ENCODE measurements at places on chromosomes 5 and 9.

DNA sequence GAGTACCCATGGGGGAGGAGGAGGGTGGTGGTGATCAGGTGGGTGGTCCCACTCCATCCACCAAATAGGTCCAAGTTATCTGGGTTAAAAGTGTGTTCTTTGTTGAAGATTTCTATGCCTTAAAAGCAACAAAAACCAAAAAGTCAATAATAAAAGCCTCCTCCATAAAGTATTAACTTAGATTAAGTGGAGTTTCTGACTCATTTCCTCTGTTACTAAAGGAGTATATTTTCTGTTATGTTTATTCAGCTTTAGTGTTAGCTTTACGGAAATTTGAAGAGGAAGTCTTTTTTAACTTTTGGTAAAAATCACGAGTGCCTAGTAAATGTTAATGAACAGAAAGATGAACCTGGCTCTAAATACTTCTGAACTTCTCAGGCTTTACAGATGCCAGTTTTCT lies 17.8 kb downstream of the FBXO38 start:
- DNase-seq: peak; percentile 8

GRCh38 chr5:136675769-136676168 lies 310.4 kb upstream of the TRPC7 start:
- no peak for DNase-seq

GRCh38 chr9:83041771-83042170 lies 21.2 kb downstream of the RASEF start:
- no peak for DNase-seq

GRCh38 chr5:73822278-73822988 lies 196.4 kb downstream of the ARHGEF28 start:
- DNase-seq: peak; percentile 30

GRCh38 chr5:139848508-139849100 lies 53.0 kb downstream of the PSD2 start:
- no peak for DNase-seq

DNA sequence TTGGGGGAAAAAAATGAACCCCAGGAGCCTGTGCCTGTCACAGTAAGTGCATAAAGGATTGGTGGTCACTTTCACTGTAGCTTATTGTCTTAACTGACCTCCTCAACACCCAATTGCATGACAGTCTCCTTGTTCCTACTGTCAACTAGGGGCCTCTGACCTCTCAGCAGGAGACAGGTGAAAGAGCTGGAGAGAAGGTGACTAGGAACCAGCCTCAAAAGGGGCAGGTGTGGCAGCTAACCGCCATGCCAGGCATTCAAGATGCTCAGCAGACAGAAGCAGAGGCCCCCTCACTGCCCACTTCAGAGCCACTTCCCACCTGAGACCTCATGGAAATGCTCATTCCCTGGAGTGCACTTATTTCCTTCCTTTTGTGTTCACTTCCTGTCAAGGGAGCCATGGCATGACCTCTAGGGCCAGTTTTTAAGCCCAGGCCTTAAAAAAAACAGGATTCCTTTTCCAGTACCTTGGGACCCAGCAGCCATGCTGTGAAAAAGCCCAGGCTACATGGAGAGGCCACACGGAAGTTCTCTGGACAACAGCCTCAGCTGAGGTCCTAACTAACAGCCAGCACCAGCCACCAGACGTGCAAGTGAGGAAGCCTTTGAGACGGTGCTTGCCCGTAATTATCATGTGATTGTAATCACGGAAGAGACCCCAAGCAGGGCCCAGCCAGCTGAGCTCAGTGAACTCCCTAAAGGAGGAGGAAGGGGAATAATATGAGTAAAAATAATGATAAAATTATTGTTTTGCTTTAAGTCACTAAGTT lies 74.9 kb downstream of the NSUN2 start:
- no peak for DNase-seq

DNA sequence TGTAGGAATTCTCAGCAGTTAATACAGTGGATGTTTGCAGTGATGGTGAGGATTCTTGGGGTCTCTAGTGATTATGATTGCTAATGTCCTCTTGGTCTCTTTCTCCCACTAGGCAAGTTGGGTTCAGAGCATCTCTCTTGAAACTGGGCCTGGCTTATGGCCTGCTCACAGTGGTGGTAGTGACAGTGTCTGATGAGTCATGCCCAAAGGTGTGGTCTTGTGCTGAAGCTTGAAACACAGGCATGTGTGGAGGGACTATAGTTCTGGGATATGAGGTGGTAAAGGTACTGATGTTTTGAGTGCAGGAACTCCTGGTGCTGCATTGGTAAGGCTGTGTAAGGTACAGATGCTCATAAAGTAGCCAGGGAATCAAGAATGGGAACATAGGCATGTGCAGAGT lies 231.1 kb downstream of the FAM170A start:
- no peak for DNase-seq

DNA sequence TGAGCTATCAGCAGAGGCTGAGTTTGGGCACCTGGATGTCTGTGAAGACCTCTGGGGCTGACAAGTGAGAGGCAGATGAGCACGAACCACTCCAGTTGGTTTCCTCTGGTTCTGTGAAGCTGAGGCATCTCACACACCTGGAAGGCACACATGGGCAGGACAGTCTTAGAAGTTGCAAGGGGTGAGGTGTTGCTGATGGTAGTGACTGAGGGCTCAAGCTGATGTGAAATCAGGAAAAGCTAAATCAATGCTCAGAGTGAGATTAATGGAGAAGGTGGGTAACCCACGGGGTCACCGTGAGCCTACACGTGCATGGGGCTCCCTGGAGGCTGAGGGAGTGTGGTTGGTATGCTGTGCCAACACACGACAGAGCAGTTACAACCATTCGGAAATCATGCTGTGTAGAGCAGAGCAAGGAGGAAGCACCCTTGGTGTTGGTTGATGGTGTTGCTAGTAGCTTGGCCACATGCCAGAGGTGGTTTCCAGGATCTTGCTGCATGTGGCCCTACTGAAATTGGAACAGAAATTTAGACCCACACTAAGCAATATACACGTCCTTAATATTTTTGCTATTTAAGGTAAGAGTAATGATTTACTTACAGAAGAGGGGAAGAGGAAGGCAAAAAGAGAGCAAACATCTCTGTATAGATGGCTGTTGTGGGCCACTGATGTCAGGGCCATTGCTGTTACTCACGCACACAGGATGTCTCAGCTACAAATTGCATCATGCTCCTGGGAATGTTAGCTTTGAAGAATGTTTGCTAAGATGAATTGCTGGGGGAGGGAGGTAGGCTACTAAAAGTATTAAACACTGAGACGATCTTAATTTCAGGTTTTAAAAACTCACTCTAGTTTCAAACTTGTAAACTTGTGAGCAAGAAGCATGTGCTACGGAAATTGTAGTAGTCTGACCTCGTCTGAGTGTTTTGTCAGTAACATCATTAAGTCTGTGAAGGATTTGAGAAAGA lies 170.5 kb downstream of the ARHGEF28 start:
- peak; percentile 94 for DNase-seq

GRCh38 chr5:82754759-82755158 lies 322.4 kb downstream of the TMEM167A start:
- DNase-seq: no peak

- no peak for DNase-seq
Observed at GRCh38 chr5:179131321-179131835, 71.2 kb downstream of the ZNF354C start.

DNA sequence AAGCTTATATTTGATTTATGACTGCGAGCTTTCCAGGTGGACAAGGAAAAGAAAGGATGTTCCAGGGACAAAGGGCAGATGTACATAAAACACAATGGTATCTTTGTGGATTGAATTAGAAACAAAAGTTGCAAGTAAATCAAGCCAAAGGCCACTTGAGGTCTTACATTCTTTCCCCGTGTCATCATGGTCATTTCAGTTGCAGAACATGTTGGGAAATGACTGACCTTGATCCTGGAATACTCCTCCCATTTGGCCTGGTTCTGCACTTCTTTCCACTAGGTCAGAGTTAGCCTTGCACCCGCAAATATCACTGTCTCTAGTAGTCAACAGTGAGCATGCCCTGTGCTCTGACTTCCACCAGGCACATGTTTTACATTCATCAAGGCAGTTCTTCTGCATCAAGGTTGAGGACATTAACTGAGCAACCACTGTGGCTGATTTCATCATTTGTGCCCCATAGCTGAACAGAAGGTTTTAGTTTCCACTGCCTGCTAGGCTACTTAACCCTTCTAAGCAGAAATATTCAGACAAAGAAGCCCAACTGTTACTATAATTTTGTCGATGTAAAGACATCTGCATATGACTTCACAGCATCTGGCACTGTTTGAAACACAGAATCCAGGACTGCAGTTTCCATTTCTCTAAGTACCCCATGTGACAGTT lies 1161.7 kb upstream of the DMAC1 start:
- peak; percentile 26 for DNase-seq

DNA sequence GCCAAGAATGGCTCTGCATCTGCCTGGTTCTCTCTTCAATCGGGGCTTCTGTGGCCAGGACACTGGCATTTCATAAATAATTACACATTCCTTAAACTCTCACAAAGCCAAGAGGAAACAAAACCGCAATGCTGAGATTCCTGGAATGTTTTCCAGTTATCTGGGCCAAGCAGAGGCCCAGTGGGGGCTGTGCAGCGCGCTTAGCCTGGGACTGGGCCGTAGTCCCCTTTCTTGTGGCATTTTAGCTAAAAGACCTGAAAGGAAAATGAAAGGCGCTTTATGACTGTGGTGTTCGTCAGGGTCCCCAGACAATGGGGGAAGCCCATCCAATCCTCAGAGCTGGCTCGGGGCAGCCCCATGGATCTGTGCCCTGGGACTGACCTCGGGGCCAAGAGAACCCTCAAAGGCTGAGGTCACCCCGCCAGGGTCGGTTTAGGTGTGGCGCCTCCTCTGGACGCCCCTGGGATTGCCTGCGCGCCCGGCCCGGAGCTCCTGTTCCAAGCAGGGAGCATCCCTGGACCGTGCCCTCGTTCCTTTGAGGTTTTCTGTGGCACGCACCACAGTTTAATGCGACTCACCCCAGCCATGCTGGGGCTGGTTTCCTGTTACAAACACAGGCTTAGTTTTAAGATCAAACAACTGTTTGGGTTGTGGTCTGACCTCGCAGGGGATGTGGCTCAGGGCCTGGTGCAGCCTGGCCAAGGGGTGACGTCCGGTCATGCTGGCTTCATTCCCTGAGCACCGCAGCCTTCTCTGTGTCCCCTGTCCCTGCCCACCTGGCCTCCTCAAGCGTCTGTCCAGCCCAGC lies 51.5 kb upstream of the NKD2 start:
- peak; percentile 95 for DNase-seq

- no peak for DNase-seq
Observed at GRCh38 chr9:96574931-96575351, 44.7 kb downstream of the CDC14B start.

DNA sequence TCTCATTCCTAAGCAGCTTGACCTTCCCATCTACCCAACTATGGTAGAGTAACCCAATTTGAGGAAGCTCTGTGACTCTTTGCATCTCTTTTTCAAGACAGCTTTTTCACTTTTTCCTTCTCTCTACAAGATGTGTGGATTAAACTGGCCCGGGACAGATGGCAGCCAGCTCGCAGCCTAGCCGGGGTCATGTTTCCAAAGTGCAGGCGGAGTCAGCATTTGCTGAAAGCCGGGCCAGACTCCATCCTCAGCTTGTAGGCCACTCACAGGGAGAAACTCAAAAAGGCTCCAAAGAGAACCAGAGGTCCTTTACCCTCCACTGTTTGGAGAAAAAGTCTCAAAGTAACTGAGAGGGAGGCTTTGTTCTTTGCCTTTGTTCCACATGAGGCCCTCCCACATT lies 286.8 kb upstream of the PANK3 start:
- DNase-seq: no peak

GRCh38 chr9:134301387-134302129 lies 24.7 kb upstream of the RXRA start:
- no peak for DNase-seq

- DNase-seq: no peak
Observed at GRCh38 chr5:147162740-147163139, 72.1 kb upstream of the STK32A start.

DNA sequence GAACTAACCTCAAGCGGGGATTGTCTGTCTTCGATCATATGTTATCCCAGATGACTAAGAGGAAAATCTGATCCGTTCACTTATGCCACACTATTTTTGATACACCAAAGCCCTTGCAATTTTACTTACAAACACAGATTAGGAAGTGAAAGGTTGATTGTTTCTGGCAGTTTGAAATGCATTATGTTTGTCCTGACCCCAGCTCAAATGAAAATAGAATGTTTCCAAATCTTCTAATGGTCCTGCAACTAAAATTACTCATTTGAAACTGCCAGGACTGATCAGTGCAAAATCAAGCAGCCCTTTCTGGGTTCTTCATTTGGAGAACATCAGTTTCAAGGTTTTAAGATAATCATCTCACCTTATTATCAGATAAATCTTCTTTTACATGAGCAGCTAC lies 696.7 kb upstream of the WWC1 start:
- DNase-seq: no peak

DNA sequence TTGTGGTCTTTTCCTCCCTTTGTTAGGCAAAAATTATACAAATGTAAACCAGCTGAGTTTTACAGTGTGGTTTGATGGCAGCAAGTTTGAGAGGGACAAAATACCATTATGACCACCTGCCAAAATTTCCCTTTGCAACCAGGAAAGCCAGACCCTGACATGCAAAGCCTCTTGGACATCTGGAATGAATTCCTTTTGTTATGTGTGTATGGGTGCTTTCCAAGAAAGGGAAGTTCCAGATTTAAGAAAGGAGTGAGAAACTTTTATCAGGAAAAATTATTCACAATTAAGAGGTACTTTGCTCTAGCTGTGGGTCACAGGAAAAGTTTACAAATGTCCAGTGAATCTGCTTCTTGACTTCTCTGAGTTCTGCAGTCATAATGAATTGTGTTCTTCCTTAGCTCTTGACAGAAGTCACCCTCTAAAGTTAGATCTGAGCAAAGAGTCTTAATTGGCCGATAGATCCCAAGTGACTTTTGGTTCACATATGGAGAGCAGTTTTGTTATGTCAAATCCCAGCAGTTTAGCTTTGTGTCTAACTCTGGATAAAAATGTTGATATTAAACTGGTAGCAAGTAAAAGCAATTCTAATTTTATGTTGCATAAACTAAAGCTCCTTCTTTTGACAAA lies 295.9 kb upstream of the ZNF608 start:
- DNase-seq: peak; percentile 76

- DNase-seq: peak; percentile 54
Observed at GRCh38 chr5:115961381-115962238, 665 bp upstream of the LVRN start.

GRCh38 chr5:138755084-138755748 lies 2.0 kb downstream of the CTNNA1 start:
- no peak for DNase-seq

DNA sequence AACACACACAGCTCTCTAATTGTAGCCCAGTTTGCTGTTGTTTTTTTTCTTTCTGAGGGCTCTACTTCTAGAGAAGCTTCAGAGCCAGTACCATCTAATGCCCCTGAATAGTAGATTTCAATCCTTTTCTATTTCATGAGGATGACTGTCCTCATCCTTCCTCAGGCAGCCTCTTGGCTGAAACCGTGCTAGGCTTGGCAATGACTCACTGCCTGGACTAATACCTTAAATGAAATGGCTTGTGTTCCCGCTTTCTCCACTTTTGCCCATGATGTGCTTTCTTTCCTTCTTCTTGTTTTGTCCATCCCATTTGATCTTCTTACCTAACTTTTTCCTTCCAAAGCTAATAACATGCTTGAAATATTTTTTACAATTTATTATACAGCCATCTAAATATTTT lies 80.1 kb downstream of the ITGA1 start:
- DNase-seq: no peak
